ENCODE measurements at places on chromosomes 16 and 17. TPM values are rescaled to one million over a fixed set of nuclear protein-coding genes. Genes with fewer than 3 reads are reported as not detected.

- no peak for DNase-seq
Observed at GRCh38 chr16:88062341-88063210, 111.3 kb downstream of the BANP start.

DNA sequence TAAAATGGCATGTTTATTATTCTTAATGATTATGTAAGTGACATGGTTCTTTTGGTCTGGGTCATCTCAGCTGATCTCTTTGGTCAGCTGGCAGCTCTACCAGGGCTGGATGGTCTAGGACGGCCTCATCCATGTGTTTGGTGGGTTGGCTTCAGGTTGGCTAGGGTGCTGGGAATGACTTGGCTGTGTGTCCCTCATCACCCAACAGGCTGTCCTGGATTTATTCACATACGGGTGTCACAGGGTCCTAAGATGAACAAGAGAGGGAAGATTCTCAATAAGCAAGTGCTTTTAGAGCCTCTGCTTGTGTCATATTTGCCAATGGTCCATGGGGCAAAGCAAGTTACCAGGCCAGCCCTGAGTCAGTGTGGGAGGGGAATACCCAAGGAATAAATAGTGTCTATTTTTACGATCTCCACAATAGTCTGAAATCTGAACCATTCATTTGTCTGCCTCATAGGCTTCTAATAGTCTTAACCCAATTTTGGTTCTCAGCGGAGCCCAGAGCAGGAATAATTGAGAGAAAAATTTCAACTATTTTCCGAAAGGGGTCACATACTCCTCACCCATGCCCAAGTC lies 157.5 kb downstream of the HS3ST2 start:
- no peak for DNase-seq

- DNase-seq, result no peak
Observed at GRCh38 chr17:8580952-8581658, 49.4 kb downstream of the MYH10 start.

DNA sequence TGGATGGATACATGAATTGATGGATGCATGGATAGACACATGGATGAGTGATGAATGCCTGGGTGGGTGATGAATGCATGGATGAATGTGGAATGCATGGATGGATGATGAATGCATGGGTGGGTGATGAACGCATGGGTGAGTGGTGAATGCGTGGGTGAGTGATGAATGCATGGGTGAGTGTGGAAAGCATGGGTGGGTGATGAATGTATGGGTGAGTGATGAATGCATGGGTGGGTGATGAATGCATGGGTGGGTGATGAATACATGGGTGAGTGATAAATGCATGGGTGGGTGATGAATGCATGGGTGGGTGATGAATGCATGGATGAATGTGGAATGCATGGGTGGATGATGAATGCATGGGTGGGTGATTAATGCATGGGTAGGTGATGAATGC lies 83.9 kb upstream of the HSBP1 start:
- no peak for DNase-seq

DNA sequence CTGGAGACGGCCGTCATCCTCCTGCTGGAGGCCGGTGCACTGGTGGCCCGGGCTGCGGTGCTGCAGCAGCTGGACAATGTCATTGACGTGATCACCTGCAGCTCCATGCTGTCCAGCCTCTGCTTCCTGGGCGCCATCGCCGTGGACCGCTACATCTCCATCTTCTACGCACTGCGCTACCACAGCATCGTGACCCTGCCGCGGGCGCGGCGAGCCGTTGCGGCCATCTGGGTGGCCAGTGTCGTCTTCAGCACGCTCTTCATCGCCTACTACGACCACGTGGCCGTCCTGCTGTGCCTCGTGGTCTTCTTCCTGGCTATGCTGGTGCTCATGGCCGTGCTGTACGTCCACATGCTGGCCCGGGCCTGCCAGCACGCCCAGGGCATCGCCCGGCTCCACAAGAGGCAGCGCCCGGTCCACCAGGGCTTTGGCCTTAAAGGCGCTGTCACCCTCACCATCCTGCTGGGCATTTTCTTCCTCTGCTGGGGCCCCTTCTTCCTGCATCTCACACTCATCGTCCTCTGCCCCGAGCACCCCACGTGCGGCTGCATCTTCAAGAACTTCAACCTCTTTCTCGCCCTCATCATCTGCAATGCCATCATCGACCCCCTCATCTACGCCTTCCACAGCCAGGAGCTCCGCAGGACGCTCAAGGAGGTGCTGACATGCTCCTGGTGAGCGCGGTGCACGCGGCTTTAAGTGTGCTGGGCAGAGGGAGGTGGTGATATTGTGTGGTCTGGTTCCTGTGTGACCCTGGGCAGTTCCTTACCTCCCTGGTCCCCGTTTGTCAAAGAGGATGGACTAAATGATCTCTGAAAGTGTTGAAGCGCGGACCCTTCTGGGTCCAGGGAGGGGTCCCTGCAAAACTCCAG lies 1.1 kb downstream of the MC1R start:
- no peak for DNase-seq

- DNase-seq, result peak; percentile 45
Observed at GRCh38 chr16:87621976-87622713, 19.8 kb downstream of the JPH3 start.

DNA sequence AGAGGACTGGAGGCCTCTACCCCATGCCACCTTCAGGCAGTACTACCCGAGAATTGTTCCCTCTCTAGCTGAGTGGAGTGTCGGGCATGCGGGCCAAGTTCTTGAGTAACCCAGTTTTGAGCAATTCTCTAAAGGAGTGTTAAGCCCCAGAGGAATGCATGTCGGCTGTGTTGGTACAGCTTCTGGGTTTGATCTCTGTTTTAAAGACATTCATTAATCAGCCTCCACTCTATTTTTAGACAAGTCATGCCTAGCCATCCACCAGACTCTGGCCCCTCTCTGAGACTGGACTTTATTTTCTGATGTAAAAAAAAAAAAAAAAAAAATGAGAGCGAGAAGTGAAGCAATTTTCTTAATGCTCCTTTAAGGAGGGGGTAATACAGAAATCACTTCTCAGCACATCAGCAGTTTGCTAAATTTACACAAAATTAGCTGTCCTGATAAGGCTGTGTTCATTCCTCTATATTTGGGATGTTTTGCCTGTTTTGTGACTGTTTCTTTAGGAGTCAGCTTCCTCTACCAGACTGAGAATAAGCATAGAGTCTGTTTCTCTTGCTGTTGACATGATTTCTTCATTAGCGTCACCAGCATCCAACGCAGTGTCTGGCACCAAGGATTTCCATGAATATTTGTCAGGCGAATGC lies 88.7 kb downstream of the AXIN2 start:
- DNase-seq, result no peak

GRCh38 chr17:42673885-42674754 lies 2.7 kb downstream of the PLEKHH3 start:
- peak; percentile 29 for DNase-seq

DNA sequence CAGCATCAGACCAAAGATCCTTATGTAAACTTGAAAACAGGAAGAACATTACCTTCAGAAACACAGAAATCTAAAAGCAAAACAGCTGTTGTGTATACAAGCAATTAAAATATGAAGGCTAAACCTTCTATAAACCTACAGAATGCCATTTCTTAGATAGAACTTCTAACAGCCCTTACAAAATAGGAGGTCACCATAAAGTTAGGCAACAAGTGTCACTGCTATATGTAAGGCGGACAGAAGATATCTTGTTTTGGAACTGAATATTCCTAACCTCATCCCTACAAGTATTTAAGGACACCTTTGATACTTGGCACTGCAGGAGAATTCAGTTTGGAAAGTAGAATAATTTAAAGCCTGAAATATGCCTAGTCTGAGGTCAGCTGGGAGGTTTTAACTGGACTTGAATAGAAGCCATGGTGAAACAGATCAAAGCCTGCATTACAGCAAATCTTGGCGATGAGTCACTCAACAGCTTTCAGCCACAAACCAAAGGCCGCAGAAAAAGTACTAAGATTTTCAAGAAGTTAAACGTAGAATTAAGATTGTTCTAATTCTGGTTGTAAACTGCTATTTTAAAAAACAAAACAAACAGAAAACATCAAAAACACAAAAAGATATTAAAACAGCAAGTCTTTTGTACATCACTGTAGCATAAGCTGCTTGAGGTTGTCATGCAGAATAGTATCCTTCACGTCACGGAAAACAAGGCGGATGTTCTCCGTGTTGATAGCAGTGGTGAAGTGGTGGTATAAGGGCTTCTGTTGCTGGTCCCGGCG lies 42.7 kb downstream of the GNA13 start:
- DNase-seq, result no peak

DNA sequence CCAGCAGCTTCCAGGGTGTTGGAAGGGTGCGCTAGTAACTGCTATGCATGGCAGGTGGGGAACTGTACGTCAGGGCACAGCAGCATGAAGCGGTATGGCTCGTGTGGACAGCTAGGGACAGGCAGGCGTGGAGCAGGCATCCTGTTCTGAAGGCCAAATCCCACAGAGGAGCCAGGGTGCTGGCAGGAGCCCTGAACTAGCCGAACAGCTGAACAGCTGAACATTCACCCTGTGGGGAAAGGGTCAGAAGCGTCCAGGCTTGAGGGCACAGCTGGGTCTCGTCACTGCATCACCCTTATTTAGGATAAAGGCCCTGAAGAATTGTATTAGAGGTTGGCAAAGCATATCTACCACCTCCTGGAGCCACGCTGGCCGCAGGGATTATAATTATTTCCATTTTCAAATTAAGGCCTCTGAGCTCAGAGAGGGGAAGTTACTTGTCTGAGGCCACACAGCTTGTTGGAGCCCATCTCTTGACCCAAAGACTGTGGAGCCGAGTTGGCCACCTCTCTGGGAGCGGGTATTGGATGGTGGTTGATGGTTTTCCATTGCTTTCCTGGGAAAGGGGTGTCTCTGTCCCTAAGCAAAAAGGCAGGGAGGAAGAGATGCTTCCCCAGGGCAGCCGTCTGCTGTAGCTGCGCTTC lies 3.3 kb upstream of the STH start:
- DNase-seq, result peak; percentile 82

DNA sequence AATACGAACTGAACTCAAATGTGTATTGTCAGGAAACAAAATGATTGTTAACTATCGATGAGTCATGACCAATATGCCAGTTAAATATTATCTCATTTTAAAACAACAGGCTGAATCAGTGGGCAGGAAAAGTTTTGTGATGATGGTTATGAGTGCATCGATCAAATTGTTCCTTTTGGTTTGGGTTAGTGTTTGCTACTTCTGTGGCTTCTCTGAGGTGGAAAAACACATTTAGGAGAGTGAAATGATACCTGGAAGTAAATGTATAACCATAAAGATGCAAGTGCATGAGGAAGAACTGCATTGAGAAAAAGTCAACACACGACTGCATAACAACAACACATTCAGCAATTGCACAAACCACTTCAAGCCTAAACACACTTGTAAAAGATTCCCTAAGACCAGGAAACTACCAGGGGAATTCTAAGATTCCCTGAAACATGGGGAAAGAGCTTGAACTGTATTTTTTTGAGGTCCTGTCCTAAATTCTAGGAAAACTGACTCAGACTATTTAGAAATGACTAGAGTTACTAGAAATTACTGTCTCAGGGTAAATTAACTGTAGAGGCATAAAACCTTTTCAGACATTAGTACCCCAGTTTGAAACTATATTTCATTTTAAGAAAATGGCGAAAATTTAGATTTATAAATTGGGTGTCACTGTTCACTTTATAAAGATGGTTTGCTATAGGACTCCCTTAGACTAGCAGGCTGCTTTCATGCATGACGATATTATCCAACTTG lies 44.8 kb downstream of the CDYL2 start:
- no peak for DNase-seq

DNA sequence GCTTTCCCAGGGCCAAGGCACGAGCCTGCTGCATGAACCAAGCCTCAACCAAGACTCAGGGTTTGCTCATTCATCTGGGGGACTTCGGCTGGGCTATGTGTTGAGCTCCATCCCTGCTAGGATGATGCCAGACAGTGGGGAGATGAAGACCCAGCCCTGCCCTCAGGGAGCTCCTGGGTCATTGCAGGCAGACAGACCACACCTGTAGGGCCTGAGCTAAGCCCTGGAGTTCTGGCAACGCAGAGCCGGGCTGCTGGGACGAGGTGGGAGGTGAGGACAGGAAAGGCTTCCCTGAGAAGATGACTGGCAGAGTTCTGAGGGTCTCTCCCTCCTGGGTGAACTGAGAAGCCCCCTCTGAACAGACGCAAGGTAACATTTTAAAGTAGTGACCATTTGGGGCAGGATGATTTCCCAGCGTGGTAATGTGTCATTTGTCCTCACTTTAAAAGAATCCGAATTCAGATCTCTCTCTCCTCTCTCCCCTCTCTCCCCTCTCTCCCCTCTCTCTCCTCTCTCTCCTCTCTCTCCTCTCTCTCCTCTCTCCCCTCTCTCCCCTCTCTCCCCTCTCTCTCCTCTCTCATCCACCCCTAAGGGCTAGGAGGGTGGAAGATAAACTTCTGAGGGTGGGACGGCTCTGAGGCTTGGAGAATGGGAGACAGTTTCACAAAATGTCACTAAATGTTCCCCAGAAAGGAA lies 98.4 kb downstream of the MGAT5B start:
- no peak for DNase-seq

DNA sequence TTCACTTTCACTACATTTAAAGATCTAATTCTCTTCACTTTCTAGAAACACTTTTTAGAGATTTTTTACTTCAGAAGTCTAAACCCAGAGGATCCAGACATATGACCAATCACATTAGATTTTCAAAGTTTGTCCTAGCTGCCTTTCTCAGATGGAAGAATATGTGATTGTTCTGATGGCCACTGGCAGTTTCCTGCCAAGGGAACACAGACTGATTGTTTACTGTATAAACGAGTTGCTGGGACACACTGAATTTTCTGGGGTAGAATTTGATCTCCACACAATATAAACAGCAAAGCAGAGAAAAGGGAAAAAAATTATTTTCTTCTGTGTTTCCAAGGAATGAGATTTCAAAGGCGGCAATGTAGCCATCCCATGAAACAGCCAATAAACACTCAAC lies 480.0 kb downstream of the TOX3 start:
- DNase-seq, result no peak

GRCh38 chr16:88920618-88921590 lies 54.4 kb upstream of the PABPN1L start:
- peak; percentile 64 for DNase-seq

GRCh38 chr16:83113317-83113716 lies 486.5 kb downstream of the CDH13 start:
- DNase-seq, result no peak

GRCh38 chr16:51815523-51815922 lies 664.5 kb upstream of the SALL1 start:
- no peak for DNase-seq

GRCh38 chr17:75001915-75002843 lies 10.3 kb upstream of the MRPL58 start:
- no peak for DNase-seq

- no peak for DNase-seq
Observed at GRCh38 chr17:45384789-45385262, 47.8 kb downstream of the ARHGAP27 start.

GRCh38 chr16:35506898-35507194 lies 2047.4 kb downstream of the TP53TG3F start:
- DNase-seq, result no peak

BCAR1 gene
- 21.7 TPM for total RNA-seq

KRTAP9-4 gene
- total RNA-seq, result not detected

CLEC3A gene
- not detected for total RNA-seq

TM4SF5 gene
- not detected for total RNA-seq

LYRM9 gene
- 0.15 TPM for total RNA-seq

CPNE7 gene
- not detected for total RNA-seq

TBC1D26 gene
- 0.12 TPM for total RNA-seq

DRC7 gene
- not detected for total RNA-seq

CDH1 gene
- total RNA-seq, result not detected

ADAP2 gene
- not detected for total RNA-seq

DDX19B gene
- total RNA-seq, result 17.5 TPM

KREMEN2 gene
- total RNA-seq, result 13.8 TPM

ATF7IP2 gene
- not detected for total RNA-seq
